ENCODE measurements at places on chromosomes 1 and 21.

DNA sequence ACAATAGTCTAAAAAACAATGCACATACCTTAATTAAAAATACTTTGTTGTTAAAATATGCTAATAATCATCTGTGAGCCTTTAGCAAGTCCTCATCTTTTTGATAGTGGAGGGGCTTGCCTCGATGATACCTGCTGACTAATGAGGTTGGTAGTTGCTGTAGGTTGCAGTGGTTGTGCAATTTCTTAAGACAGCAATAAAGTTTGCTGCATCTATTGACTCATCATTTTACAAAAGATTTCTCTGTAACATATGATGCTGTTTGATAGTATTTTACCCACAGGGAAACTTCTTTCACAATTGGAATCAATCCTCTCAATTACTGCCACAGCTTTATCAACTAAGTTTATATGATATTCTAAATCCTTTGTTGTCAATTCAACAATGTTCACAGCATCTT is 7.6 kb downstream of the C1orf87 start:
- no peak for DNase-seq

GRCh38 chr1:58726581-58726980 is 26.7 kb upstream of the MYSM1 start:
- no peak for DNase-seq

- DNase-seq = no peak
Measured at GRCh38 chr1:18126616-18127015, 19.0 kb downstream of the IGSF21 start.

- DNase-seq = no peak
Measured at GRCh38 chr1:68149110-68149798, 83.1 kb downstream of the WLS start.

GRCh38 chr21:34603710-34604057 is 11.2 kb downstream of the RCAN1 start:
- no peak for DNase-seq

DNA sequence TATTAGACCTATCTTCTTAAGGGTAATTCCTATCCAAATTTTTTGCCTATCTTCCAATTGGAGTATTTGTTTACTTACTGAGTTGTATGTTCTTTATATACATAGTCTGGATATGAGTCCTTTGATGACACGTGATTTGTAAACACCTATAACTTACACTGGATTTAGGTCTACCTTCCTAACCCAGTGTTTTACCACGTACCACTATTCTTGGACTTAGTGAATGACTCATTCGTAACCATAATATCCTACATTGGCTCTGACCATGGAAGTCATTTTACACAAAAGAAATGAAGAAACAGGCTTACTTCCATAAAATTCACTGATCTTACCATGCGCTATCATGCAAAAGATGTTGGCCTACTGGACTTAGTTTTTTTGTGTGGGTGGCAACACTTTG is 23.9 kb upstream of the ZZZ3 start:
- DNase-seq = no peak

DNA sequence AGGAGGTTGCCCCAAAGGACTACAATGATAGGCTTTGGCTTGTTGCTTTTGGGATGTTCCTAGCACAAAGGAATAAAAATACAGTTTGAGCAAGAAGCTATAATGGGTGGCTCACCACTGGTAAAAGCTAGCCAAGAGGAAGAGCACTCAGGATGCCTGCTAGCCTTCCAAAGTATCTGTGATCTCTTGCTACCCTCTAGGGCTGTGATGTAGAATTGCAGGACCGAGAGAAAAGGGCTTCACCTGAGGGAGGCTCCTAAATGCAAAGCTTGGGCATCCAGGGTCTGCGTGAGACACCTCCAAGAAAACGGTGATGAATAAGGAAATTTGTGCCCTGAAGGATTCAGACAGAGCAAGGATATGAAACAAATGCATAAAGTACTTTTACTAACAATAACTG is 17.7 kb downstream of the IVL start:
- no peak for DNase-seq

- DNase-seq = peak; percentile 2
Measured at GRCh38 chr1:7207875-7208646, 422.8 kb downstream of the CAMTA1 start.

All from CD4-positive, alpha-beta T cell treated with Interleukin-10 for 1 hour (primary cell).